ENCODE measurements at places on chromosomes 5 and 9.

- peak; percentile 36 for DNase-seq
Measured at GRCh38 chr9:4334410-4334813, 34.5 kb upstream of the GLIS3 start.

GRCh38 chr5:126535856-126536545 lies 59.0 kb downstream of the ALDH7A1 start:
- DNase-seq, result no peak

DNA sequence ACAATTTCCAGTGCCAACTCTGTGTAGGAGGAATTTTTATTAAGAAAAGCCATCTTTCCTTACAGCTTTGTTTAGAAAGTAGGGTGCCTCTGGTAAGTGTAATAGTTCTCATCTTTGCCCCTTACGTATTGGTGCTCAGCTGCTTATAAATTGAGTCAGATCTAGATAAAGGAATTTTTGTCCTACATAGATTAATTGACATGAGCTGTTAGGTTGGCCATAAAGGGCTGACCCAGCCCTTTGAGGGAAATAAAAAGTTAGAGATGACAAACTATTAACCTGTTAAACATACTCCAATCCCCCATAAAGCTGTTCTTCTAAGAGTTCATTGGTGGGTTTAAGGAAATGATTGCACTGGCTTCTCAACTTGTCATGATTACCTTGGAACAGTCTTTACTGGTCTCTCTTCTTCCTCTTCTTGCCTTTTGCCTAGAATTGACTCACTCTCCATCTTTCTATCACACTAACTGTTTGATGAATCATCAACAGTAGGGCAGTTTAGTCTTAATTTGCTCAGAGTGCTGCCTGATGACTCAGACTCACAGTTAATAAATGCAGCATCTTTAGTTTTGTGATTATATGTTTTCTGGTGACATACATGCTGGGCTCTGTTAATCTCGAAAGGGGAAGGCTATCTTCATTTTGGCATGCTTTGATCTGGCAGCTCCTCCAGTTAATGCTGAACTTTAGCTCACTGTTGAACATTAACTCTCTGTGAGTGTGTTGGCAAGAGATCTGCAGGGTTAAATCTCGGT lies 51.7 kb downstream of the ARHGAP26 start:
- no peak for DNase-seq

- DNase-seq, result no peak
Measured at GRCh38 chr5:133371371-133372155, 240.8 kb downstream of the FSTL4 start.

GRCh38 chr9:104745852-104746251 lies 1.6 kb upstream of the NIPSNAP3A start:
- no peak for DNase-seq

Measured in left ventricle myocardium inferior (tissue), 1 donor.